ENCODE measurements at places on chromosomes 2 and 18. TPM values are rescaled to one million over a fixed set of nuclear protein-coding genes. Genes with fewer than 3 reads are reported as not detected.

SERPINB10 gene
- not detected for total RNA-seq

MC5R gene
- not detected for total RNA-seq

ATP6V1B1 gene
- total RNA-seq: not detected

PSME4 gene
- total RNA-seq: 50.6 TPM

ANKRD30B gene
- not detected for total RNA-seq

GALNT14 gene
- total RNA-seq: 1.2 TPM

KCNG2 gene
- total RNA-seq: 0.23 TPM

CNTNAP5 gene
- not detected for total RNA-seq

KIF1A gene
- total RNA-seq: 0.72 TPM

RNF25 gene
- 24.0 TPM for total RNA-seq

RGPD3 gene
- total RNA-seq: not detected

CPS1 gene
- 3.2 TPM for total RNA-seq

RBM44 gene
- total RNA-seq: 2.5 TPM

All from aorta (tissue), 5 donors.